Stimulated activated CD4-positive, alpha-beta T cell treated with anti-CD3 and anti-CD28 coated beads, Interleukin-4, amount 100 ng/mL, for 48 hours (primary cell): ENCODE measurements at places on chromosomes 7 and 10.
A peak's percentile ranks its signal among the peaks of the same experiment; 100 is the strongest.

- peak; percentile 91 for DNase-seq
These were observed at the start of gene DUSP5 for GRCh38 chr10:110497438-110498086. TSS of gene DUSP5 (plus strand) at chr10:110497907. CDS start at chr10:110498122, 215 bp downstream.

- no peak for DNase-seq
These were observed 25.1 kb downstream of the ZNF467 start for GRCh38 chr7:149748076-149748874.

DNA sequence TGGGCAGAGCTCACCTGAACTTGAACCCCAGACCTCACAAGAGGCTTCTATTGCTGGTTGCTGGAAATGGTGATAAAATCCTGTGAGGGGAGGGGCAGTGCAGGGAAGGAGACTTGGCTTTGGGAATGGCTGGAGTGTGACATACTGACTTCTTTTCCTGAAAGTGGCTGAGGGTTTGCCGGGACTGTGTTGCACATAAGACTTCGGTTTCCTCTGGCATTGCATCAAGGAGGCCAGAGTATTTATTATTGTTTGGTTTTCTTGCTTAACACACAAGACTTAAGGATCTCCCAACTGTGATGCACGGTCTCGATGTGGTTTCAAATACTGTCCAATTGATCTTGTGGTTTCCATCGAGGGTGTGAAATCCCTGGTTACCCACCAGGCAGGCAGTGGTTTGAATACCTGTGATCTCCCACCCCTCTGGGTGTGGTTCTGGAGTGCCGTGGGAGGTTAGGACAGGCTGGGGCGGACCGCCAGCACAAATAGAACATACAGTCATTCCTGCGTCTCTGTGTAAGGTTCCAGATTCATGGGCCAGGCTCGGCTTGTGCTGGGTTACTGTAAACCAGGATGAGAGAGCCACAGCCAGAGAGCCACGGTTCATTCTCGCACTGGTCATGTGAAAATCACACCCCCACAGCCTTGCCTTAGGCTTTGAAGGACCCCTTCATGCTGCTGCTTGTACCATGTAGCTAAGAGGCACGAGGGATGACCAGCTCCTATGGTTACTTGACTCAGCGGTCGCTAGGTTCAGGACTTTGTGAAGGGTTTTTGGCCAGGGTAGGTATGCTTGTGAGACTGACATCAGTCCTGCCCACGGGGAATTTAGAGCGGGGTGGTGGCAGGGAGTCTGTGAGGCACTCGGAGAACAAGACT lies 39.2 kb downstream of the WBP1L start:
- DNase-seq: no peak

- no peak for DNase-seq
These were observed 11.4 kb upstream of the ZKSCAN1 start for GRCh38 chr7:100003711-100004661.

DNA sequence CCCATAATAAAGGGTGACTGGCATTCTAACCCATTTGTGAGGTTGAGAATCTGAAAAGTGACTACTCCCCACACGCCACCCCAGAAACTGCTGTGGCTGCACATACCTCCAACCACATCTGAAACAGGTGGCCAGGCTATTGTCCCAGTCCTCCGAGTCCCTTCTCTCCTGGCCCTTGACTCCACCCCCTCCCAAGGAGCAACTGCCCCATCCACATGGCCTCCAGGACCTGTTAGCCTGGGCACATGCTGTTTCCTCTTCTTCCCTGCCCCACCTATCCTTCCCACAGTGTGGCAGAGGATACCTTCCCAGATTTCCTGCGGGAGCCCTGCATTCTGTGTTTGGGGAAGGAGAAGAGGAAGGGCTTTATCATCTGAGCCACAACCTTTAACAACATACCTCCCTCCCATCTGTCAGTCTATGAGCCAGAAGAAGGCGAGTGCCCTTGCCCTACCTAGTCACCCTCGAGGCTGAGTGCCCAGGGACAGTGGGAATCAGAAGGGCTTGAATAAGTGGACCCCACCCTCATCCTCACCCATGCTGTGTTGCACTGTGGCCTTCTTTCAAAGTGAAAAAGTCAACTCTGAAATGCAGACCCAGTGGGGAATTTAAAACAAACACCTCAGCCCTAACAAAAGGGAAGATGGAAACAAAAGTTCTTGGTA lies 11.9 kb downstream of the STEAP1B start:
- DNase-seq: no peak

- DNase-seq: no peak
These were observed 79.6 kb downstream of the ZFAND4 start for GRCh38 chr10:45592926-45593325.

GRCh38 chr10:114869520-114869892 lies 47.9 kb downstream of the FHIP2A start:
- no peak for DNase-seq

GRCh38 chr7:116461500-116461899 lies 38.0 kb upstream of the CAV2 start:
- no peak for DNase-seq

DNA sequence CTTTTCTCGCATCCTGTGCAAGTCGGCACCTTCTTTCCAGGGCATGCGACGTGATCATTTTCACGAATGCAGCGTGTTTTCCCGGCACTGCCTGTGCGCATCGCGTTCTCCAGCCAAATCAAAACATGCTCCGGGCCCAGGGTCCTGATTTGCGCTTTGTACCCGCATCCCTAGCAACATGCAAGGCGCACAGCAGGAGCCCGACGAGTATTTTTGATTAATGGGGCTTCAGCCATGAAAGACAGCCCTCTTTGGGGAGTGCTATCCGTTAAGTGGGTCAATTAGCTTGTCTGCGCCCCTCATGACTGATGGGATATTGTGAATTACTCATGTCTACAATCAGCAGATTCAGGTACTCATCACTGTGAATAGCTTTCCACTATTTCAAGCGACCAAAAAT lies 243.3 kb upstream of the RNF32 start:
- DNase-seq: no peak

DNA sequence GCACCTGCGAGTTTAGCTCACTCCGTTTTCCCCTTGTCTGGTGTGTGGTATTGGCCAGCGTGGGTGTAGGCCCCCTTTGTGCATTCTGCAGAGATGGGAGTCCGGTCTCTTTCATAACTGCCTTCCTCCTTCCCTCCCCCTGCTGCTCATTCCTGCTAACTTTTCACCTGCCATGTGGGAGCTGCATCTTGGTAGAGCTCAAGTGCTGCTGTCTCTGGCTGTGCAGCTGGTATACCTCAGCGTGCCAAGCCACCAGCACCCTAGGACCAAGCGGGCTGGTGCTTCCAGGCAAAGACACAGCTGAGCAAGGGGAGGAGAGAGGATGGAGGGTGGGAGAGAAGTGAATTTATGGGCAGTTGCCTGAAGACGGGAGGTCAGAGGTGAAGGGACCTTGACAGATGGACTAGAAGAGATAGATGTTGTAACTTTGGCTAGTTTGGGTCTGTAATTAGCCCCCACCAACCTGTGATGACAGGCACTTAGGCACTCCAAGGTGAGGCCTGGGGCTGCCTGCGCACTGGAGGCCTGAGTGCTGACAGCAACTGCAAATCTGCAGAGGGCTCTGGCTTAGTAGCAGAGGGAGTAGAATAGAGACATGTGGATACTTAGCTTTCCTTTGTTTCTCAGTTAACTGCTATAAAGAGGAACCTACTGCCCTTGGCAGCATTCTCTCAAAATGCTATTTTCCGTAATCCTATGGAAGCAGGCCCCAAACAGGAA lies 148.8 kb upstream of the AGK start:
- no peak for DNase-seq

DNA sequence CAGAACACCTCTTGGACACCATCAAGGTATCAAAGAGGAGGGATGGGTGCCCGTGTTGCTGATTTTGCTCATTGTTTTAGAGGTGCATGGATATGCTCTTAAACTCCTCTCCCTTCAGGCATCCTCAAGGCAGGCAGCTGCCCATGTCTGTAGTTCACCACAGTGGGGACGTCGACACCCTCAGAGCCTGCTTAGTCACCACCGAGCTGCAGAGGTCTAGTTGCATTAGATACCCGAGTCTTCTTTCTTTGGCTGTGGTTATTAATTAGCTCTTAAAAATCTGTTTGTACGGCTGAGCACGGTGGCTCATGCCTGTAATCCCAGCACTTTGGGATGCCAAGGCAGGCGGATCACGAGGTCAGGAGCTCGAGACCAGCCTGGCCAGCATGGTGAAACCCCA lies 24.7 kb upstream of the TSPAN13 start:
- no peak for DNase-seq

DNA sequence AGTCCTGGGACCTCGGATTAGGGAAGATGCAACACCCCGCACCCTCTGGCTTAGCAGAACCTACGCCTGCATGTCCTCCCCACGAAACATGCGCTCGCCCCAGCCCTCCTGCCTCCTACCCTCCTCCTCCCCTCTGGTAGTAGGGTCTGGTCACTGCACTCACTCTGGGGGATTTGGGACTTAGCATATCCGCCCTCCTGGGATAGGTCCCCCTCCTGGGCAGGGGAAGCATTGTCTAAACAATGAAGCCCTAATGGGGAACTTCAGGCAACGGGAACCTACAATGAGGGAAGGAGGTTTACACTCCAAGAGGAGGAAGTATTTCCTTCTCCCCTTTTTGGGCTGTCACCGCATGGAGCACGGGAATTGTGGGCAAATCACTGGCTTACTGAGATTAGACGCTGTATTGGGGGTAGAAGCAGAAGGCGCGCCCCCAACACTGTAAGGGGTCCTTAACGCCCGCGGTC lies 892 bp downstream of the CRHR2 start:
- no peak for DNase-seq

GRCh38 chr7:134458341-134458805 lies 527 bp downstream of the AKR1B1 start:
- DNase-seq: peak; percentile 30

DNA sequence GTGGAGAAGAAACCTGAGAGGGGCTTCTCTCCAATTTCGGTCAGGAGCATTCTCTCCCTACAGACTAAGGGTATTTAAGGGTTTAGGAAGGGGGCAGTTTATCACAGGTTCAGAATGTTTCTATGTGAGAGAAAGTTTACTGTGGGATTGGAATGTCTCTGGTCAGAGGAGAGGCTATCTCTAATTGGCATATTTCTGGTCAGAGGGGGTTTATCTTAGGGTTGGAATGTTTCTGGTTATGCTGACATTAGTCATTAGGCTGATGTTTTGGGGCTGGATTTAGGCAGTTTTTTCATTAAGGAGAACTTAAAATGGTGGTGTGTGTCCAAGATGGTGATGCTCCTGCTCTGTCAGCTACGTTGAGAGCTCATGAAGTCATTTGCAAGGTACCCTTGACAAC lies 758.0 kb downstream of the TYW1 start:
- DNase-seq: no peak

GRCh38 chr7:151744656-151745638 lies 132.0 kb downstream of the PRKAG2 start:
- DNase-seq: no peak

DNA sequence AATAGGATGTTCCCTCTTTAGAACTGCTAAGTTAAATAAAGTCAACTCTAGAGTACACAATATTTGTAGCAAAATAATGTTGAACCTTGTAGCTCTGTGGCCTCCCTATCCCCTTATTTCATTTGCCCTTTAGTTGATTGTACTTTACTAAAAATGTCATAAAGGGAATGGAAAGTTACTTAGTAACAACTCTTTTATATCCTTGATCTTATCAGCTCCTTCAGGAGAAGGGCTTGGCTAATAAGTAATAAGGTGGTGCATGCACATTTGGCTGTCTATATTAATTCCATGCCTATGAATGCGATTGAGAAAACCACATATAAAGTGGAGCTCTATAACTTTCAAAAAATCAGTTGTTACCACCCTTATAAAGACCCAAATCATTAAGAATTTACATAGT lies 41.5 kb upstream of the GATA3 start:
- no peak for DNase-seq

GRCh38 chr7:50220273-50220672 lies 84.2 kb upstream of the IKZF1 start:
- DNase-seq: no peak

DNA sequence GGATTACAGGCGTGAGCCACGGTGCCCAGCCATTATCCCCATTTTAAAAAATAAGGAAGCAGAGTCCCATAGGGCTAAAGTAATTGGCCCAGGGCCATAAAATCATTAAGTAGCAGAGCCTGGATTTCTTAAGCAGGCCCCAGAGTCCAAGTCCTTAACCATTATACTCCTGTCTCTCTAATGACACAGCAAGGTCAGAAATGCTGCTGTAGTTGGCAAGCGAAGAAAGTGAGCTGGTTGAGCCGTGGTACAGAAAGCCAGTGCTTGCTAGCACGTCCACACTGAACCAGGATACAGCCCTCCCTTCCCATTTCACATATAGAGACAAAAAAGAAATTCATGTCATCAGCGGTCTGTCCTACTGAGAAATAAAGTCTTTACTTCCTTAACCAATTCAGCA lies 562.7 kb downstream of the GALNT17 start:
- no peak for DNase-seq

DNA sequence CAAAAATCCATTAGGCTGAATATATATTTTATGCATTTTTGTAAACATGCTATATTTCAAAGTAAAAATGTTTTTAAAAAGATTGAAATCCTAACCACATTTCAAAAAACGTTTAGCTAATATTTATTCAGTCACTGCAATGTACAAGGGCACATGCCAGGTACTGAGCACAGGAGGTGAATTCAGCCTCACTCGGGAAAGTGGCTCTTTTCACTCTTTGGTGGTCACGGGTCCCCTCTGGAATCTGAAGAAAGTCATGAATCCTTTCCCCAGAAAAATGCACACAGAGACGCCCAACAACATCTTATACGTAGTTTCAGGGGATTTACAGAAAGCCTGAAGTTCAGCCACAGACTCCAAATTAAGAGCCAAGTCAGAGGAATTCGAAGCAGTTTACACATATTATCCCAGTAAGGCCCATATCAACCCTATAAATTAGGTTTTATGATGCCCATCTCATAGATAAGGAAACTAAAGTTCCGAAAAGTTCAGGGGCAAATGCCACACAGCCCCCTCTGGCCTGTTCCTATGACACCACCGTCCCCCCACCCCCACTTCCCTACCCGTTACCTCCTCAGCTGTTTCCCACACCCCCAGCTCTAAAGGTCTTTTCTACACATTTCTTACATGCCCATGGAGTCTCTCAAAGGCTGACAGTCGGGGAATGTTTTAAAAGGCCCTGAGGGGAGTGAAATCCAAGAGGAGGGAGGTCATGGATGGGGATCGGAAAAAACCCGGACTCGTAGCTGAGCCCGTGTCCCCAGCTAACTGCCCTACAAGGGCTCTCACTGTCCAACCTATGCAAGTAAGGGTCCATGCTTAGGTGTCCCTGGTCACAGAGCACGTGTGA lies 9.6 kb upstream of the SVOPL start:
- DNase-seq: no peak

- DNase-seq: no peak
These were observed 55.7 kb upstream of the EGFR start for GRCh38 chr7:54963155-54963554.

DNA sequence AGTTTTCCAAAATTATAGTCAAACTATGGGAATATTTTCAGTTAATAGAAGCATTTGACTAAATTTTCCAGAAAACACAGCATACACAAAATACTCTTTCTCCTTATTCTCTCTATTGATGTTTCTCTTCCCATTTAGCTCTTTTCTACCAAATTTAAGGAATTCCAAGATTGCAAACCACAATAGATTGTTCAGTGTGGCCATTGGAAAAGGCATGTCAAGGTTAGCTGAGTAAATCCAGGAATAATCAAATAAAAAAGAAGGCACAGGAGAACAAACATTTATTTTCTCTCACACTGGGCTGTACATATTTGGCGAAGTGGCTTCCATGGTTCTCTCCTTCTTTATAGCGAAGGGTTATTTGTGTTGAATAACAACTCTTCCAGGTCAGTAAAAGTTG lies 117.3 kb downstream of the THSD7A start:
- DNase-seq: no peak
